Kidney (tissue), 22 donors: ENCODE measurements at places on chromosomes 6 and 20.
A peak's percentile ranks its signal among the peaks of the same experiment; 100 is the strongest.

GRCh38 chr6:145728444-145729385, 6.6 kb downstream of the EPM2A start:
- DNase-seq: no peak

DNA sequence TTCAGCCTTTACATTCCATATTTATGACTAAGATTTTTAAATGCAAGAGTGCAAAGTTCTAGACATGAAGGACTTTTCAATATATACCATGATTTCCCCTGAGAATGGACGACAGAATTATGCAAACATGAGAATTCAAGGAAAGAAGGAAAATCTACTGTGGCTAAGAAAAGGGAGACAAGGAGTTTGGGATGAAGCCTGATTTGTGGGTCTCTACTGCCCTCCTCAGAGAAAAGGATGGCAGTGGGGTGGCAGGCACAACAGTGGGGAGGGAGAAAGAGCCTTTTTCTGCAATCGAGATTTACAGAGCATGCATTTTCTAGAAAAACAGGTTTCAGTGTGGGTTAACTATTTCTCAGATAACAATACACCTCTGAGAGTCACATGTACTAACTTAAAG, 466.9 kb upstream of the NRSN1 start:
- peak; percentile 63 for DNase-seq

DNA sequence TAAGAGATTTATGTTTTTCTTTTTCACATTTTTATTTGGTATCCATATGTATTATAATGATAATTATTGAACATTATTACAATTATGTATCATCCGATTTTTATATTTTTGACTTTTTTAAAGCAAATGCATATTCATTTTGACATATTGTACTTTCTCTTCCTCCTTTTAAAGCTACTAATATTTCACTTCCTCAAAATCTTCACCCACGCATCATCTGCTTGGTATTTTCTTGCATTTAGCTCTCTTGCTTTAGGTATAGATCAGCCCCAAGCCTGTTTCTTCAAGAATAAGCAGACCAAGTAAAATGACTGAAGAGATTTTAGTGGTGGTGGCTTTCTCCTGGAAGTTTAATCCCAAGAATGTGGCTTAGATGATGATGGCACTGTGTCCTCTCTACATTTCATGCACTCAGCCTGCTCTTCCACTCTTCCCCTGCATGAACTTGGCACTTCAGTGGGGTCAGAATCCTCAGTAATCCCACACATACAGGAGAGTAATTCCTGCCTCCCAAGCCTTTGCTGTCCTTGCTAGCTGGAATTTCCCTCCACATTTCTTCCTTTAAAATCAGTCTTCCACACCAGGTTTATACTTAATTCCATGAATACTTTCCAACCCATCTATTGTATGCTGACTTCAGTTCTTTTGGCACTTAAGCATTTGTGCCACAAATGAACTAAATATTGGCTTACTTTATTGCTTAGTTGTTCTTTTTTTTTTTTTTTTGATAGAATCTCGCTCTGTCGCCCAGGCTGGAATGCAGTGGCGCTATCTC, 8.2 kb downstream of the NCOA7 start:
- DNase-seq: no peak

GRCh38 chr6:144624246-144624645, 339.1 kb downstream of the UTRN start:
- no peak for DNase-seq

DNA sequence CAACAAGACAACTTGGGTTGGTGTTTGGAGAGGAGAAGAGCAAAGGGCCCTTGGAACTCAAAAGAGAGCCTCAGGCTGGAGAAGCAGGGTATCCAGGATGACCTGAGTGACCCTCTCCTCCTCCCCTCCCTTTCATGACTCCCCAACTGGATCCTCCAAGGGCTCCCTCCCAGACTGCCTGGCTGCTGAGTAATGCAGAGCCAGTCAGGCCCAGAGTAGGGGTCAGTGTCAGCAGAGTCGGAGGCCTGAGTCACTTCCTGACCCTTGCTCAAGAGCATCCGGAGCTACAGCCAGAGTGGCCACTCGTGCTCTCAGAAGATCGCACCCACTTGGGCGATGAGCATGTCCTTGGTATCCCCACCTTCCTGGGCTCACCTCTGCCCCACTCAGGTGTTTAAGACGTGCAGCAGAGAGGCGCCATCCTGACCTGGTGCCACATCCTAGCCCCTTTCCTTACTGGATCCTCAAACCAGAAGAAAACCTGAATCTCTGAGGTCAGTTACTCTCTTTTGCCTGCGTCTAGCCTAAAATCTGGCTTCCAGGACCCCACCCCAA, 2.8 kb upstream of the MAPK13 start:
- peak; percentile 82 for DNase-seq

GRCh38 chr6:18561037-18561750, 174.0 kb downstream of the RNF144B start:
- DNase-seq: no peak

DNA sequence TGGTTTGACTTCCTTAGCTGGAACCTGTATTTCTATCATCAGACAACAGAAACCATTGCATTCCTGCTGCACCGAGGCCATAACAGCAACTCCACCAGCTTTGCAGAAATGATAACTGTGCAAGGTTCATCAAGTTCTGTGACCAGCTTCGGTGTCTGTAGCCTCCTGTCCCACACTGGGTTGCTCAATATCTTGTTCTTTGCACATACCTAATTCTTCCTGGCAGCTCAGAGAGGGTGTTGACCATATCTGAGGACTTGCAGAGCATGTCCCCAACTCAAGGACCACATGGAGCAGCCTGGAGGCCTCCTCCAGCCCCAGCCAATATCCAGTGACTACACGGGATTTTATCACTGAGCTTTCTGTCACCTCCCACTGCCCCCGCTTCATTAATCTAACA, 59.3 kb upstream of the SCAF8 start:
- DNase-seq: no peak

DNA sequence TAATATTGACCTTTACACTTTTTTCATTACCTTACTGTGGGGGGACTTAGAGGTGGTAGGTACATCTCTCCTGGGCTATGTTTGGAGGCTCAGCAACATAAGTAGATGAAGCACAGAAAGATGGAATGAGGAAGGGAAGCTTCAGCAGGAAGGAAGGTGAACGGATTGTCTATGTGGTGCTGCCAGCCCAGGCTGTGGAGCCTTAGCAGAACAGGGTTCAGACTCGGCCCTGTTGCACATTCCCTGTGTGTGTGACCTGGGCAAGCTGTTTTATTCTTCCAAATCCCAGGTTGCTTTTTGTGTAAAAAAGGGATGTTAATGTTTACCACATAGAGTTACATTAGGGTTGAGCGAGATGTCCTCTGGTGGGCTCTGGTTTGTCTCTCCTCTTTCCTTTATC, 41.2 kb downstream of the ANKS1A start:
- DNase-seq: no peak

- no peak for DNase-seq
Measured at GRCh38 chr6:168678077-168678476, 237.1 kb downstream of the SMOC2 start.

DNA sequence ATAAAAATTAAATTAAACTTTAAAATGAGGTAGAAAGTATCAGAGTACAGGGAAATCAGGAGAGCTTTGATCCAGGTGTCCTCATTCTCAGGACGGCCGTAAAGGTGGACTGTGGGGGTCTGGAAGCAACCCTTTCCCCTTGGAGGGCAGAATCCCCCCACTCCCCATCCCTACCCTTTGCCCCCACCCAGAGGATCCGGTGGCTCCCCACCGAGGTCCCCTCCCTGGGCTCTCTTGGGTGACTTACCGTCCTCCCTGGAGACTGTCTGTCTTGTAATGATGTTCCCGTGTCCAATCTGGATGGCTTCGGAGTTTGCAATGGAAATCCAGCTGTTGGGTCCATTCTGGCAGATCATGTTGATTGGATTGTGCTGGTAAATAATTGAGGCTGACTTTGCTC, 7.3 kb downstream of the ZBP1 start:
- DNase-seq: peak; percentile 18
